Pons (tissue), 1 donor: ENCODE measurements at places on chromosomes 7 and 10.

GRCh38 chr10:21056461-21056860 lies 159.3 kb upstream of the NEBL start:
- DNase-seq, result no peak

- no peak for DNase-seq
These were observed 185.6 kb downstream of the C7orf25 start for GRCh38 chr7:42726066-42726785.

- DNase-seq, result no peak
These were observed 10.3 kb upstream of the PBLD start for GRCh38 chr10:68342909-68343516.

- DNase-seq, result no peak
These were observed 18.2 kb downstream of the SLC29A3 start for GRCh38 chr10:71337219-71337701.

DNA sequence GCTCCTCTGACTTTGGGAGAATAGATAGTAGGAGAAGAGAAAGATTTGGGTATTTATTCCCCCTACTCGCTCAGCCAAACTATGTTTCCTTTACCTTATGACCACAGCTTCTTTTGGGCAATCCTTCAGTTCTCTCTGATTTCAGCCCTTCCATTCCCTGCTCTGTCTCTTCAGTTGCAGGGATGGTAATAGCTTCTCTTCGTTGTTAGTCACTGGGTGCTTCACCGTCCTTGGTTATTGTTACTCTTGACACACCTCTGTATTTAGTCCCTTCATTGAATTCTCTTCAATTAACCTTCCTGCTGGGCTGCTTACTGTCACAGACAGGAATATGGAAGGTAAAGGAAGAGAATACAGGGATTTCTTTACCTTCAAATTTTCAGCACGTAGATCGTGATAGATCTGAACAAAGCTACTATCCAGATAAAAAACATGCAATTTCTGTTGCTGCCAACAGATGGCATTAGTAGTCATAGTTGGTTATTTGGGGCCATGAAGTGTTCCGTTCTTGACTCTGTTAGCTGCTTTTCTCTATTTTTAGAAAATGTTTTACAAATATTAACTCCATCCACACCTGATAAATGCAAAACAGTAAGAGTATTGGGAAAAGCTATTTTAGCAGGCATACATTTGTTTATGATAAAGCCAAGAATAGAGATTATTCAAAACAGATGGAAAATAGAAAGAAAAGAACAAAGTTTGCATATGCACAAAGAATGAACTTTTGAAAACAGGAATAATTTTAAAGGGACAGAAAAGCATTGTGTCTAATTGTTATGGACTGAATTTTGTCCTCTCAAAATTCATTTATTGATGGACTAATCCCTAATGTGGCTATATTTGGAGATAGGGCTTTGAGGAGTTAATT lies 14.0 kb upstream of the PTTG1IP2 start:
- peak; percentile 71 for DNase-seq

DNA sequence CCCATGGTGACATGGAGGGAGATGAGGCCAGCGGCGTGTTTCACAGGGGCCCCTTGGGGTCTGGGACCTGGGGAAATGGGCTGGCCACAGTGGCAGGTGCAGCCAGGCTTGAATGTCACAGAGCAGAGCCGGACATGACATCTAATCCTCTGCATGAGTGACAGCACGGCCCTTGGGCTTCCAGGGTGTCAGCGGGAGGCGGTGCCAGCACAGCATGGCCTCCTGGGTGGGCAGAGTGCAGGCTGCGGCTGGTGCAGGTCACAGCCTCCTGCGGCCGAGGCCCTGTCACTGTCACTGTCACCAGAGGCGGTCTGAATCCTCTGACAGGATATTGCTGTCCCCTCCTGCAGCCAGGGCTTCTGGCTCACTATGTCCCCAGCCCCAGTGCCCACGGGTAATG lies 18.2 kb downstream of the BHLHA15 start:
- no peak for DNase-seq

- DNase-seq, result no peak
These were observed 54.9 kb downstream of the ARHGAP12 start for GRCh38 chr10:31873724-31874123.

- no peak for DNase-seq
These were observed 6.0 kb upstream of the PON1 start for GRCh38 chr7:95330204-95330960.

DNA sequence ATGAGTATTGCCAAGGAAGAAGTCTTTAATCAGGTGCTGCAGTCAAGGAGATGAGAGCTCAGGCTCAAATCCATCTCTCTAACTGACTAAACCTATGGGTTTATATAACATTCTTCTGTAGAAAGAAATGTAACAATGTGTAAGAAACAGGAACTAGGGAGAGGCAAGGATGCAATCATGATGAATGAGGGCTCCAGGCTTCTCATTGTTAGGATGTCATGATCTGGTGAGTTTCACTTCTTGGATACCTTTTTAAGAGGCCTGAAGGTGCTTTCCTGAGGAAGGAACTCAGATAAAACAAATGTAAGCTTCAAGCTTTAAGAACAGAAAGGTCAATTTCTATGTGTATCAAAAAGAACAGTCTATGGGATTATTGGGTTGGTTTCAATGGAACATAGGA lies 30.8 kb upstream of the SCIN start:
- no peak for DNase-seq

GRCh38 chr7:127872122-127872521 lies 159.1 kb downstream of the LRRC4 start:
- no peak for DNase-seq

DNA sequence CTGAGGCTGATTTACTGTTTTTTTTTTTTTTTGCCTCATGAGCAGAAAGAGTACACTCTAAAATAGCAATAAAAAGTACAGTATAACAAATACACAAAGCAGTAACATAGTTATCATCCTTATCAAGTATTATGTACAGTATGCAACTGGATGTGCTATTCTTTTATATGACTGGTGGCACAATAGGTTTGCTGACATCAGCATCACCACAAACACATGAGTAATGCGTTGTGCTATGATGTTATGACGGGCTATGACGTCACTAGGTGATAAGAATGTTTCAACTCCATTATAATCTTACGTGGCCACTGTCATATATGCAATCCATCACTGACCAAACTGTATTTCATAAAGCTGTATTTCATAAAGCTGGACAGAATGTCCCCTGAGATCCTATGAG lies 189.2 kb upstream of the GLI3 start:
- no peak for DNase-seq

DNA sequence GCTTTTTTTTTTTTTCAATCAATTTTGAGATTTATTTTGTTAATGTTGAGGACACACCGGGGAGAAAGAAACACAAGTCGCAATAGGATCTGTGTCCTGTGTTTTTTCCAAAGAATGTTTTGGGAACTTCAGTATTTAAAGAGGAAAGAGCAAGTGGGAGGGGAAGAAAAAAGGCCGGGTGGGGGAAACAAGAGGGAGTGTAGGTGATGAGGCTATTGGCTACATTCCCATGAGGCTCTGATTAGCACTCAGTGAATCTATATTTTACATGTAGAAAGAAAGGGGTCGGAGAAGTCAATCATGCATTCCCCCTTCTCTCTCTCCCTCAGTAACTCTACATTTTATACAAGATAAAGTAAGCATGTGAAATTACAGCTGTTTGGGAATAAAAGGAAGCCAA lies 4.1 kb downstream of the ZNF680 start:
- DNase-seq, result no peak

DNA sequence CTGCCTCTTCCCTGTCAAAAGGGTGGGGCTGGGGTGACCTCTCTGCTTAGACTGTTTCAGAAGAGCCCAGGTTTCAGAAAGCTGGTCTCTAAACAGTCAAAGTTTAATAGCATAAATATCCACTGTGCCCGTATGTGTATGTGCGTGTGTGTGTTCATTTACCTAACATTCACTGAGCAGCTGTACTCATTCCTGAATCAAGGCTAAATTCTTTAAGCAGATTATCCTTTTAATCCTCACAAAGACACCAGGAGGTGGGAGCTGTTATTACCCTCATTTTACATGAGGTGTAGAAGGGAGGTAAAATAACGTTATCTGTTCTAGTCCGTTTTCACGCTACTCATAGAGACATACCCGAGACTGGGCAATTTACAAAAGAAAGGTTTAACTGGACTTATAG lies 72.2 kb downstream of the RSU1 start:
- no peak for DNase-seq

- no peak for DNase-seq
These were observed 290.3 kb downstream of the TNS3 start for GRCh38 chr7:47291461-47292081.

DNA sequence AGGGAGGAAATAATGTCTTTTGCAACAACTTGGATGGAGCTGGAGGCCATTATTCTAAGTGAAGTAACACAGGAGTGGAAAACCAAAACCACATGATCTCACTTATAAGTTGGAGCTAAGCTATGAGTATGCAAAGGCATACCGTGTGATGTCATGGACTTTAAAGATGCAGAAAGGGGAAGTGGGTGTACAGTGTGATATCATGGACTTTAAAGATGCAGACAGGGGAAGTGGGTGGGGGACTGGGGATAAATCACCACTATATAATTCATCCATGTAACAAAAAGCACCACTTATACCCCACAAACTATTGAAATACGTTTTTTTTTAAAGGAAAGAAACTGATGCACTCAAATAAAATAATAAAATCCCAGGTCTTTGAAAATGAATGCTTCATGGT lies 29.5 kb downstream of the LYZL2 start:
- DNase-seq, result no peak

DNA sequence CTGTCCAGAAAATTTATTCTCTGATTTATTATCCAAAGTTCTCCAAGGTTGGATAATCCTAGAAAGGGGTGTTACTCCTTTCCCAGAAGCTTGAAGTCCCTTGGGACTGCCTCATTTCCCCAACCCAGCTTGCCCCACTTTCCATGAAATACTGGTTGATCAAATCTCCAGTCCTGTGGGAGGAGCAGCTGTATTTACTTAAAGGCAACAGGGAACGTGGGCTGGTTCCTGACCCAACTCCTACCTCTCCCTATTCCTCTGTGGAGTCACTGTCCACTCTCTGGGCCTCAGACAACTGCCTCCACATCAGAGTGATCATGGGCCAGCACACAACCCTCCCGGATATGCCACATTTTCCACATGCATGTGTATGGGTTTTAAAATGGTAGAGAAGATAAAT lies 166.2 kb upstream of the PRR15 start:
- DNase-seq, result no peak

- peak; percentile 32 for DNase-seq
These were observed 9.6 kb upstream of the AGR3 start for GRCh38 chr7:16891338-16891737.

GRCh38 chr7:44122529-44122928 lies 819 bp downstream of the POLD2 start:
- no peak for DNase-seq

- no peak for DNase-seq
These were observed 7.1 kb downstream of the KIF5B start for GRCh38 chr10:32049113-32049512.

GRCh38 chr10:15202639-15203038 lies 34.1 kb upstream of the NMT2 start:
- DNase-seq, result no peak

GRCh38 chr10:101558204-101558603 lies 29.9 kb downstream of the POLL start:
- no peak for DNase-seq

DNA sequence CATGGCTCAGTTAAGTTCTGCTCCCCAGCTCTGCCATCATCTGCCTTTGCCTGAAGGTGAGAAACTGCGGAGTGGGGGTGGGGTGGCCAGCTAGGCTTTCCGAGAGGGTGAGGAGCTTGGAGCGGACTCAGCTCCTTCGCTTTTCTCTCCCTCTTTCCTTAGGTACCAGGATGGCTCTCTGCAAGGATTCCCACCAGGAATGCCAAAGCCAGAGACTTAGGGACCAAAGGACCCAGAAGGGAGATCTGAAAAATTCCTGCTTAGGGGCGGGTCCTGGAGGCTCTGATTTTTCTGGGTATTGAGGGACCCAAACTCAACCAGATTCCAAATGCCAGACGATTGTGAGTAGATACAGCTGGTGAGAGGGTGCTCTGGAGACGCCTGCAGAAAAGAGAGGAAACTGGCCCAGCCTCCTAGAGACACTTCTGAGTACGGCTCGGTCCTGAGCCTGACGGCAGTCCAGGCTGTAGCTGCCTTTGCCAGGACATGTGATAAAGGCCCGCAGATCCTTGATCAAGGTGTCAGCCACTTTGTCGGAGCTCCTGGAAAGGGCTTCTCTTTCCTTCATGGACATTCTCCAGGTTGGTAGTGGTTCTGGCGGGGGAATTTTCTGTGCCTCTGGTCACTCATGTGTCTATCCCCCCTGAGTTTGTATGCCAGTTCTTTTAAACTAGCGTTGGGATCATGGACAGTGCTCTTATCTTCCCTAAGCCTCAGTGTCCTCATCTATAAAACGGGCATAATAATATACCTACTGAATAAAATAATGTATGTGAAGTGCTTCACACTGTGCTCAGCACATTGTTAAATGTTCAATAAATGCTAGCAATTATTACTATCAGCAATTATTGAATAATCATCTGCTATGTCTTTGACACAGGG lies 42.5 kb upstream of the BTRC start:
- DNase-seq, result no peak
